Esophagus squamous epithelium (tissue), 5 donors: ENCODE measurements at places on chromosomes 13 and 19. TPM values are rescaled to one million over a fixed set of nuclear protein-coding genes. Genes with fewer than 3 reads are reported as not detected.
A peak's percentile ranks its signal among the peaks of the same experiment; 100 is the strongest.

Gene NEK5
- 0.38 TPM for total RNA-seq

Gene ZNF560
- not detected for total RNA-seq

Gene FFAR1
- total RNA-seq, result not detected

Gene TUBB4A
- not detected for total RNA-seq

Gene ANKLE1
- 0.57 TPM for total RNA-seq

DNA sequence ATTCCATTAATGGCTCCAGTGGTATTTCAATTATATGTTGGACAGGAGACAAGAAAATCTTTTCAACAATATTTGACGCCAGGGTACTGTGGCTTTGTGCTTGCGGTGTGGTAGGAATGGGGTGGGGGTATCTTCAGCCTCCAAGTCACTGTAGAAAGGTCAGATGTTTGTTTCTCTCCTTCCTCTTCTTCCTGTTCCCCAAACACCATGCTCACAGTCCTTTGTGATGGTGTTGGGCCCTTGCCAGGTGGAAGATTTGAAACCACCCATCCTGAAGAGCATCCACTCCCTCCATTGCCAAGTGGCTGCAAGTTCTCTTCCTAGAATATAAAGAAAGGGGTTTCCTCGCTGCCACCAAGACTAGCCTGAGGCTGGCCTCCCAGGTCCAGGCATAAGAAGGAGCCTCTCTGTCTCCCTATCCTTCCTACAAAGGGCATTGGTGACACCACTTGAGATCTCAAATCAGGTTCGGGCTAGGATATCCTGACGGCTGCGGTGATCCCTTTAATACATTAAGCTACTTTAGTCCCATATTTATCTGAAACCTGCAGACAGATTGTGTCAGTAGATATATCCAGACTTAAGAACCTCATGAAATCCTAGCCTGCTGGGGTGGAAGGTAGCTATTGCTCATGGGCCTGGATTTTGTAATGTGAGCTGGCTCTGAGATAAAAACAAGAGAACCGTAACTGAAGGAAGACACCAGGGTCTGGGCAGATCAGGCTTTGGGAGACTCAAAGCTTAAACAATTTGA, 64.3 kb upstream of the SIAH3 start:
- no peaks in the 10 kb centered on the region for H3K36me3 ChIP-seq
- no peaks in the 10 kb centered on the region for H3K4me1 ChIP-seq
- DNase-seq, result no peak
- no peaks in the 10 kb centered on the region for H3K27me3 ChIP-seq

GRCh38 chr19:16594131-16594586, 21.9 kb upstream of the SLC35E1 start:
- H3K27me3 ChIP-seq, result no peaks in the 10 kb centered on the region
- no peak overlapping the region for H3K27ac ChIP-seq
- peaks cover 81% of the 10 kb centered on the region for H3K4me1 ChIP-seq
- no peak overlapping the region for H3K4me3 ChIP-seq
- DNase-seq, result no peak

DNA sequence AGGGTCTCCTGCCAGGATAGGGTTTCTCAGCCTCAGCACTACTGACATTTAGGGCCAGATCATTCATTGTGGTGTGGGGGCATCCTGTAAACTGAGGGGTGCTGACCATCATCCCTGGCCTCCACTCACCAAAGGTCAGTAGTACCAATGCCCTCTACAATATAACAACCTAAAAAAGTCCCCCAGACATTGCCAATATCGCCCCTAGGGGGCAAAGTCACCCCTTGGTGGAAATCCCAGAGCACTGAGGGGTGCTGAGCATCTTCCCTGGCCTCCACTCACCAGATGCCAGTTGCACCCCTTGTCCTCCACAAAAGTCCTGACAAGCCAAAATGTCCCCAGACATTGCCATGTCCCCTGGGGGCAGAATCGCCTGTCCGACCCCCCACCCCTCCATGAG, 21.6 kb downstream of the CPAMD8 start:
- H3K4me3 ChIP-seq, result no peak overlapping the region
- H3K27ac ChIP-seq, result no peak overlapping the region
- no peaks in the 10 kb centered on the region for H3K36me3 ChIP-seq

DNA sequence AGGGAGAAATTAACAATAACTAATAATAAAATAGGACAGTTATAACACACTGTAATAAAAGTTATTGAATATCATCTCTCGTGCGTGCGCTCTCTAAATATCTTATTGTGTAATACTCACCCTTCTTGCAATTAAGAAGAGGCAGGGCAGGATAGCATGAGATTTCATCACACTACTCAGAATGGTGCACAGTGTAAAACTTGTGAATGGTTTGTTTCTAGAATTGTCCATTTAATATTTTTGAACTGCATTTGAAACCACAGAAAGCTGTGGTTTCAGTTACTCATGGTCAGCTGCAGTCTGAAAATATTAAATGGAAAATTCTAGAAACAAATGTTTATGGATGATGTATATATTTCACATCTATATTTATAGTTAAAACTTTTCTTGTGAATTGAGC, 161.1 kb downstream of the DCT start:
- peaks cover 10% of the 10 kb centered on the region for H3K4me1 ChIP-seq
- no peak for DNase-seq
- no peaks in the 10 kb centered on the region for H3K27me3 ChIP-seq
- H3K36me3 ChIP-seq, result no peaks in the 10 kb centered on the region

- no peak overlapping the region for H3K4me3 ChIP-seq
- no peaks in the 10 kb centered on the region for H3K27me3 ChIP-seq
- DNase-seq, result no peak
- no peaks in the 10 kb centered on the region for H3K36me3 ChIP-seq
- H3K4me1 ChIP-seq, result peaks cover 34% of the 10 kb centered on the region
- H3K27ac ChIP-seq, result peak overlapping the region; percentile 70
These were observed 5.2 kb upstream of the DOCK6 start for GRCh38 chr19:11267316-11268085.

GRCh38 chr13:99980824-99981734, 505 bp upstream of the ZIC2 start:
- peak overlapping the region; percentile 58 for H3K4me3 ChIP-seq
- H3K36me3 ChIP-seq, result no peaks in the 10 kb centered on the region
- peaks cover 72% of the 10 kb centered on the region for H3K27me3 ChIP-seq
- peak overlapping the region; percentile 3 for H3K27ac ChIP-seq
- DNase-seq, result no peak

DNA sequence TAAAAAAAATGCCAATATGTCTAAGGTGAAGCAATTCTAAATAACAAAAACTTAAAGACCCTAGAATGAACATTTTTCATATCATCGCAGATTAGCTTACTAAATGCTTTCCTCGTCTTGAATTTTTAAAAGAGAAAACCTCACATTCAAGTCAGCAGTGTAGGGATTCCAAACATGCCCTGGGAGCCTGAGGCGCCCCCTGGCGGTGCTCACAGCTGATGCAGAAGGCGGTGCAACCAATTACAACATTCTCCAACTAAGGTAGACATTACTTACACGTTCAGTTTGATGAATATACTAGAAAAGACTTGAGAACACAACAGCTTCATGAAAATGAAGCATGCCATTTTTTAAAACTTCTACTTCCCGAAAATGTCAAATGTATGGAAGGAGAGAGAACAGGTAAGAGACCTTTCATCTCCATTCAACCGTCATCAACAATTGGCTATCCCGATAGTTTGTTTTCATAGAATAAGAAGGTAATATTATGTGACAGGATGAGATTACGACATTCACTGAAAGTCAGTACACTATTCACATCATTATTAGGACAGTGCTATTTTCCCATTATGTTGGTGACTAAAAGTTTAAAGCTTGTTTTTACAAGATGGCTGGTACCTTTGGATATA, 304.4 kb downstream of the DCLK1 start:
- H3K27me3 ChIP-seq, result no peaks in the 10 kb centered on the region
- DNase-seq, result no peak
- no peaks in the 10 kb centered on the region for H3K36me3 ChIP-seq
- H3K4me3 ChIP-seq, result no peak overlapping the region
- no peak overlapping the region for H3K27ac ChIP-seq

- H3K4me1 ChIP-seq, result no peaks in the 10 kb centered on the region
- no peaks in the 10 kb centered on the region for H3K36me3 ChIP-seq
- H3K4me3 ChIP-seq, result no peak overlapping the region
- DNase-seq, result no peak
- peaks cover 33% of the 10 kb centered on the region for H3K27me3 ChIP-seq
These were observed 136.2 kb downstream of the IER2 start for GRCh38 chr19:13286195-13286985.

DNA sequence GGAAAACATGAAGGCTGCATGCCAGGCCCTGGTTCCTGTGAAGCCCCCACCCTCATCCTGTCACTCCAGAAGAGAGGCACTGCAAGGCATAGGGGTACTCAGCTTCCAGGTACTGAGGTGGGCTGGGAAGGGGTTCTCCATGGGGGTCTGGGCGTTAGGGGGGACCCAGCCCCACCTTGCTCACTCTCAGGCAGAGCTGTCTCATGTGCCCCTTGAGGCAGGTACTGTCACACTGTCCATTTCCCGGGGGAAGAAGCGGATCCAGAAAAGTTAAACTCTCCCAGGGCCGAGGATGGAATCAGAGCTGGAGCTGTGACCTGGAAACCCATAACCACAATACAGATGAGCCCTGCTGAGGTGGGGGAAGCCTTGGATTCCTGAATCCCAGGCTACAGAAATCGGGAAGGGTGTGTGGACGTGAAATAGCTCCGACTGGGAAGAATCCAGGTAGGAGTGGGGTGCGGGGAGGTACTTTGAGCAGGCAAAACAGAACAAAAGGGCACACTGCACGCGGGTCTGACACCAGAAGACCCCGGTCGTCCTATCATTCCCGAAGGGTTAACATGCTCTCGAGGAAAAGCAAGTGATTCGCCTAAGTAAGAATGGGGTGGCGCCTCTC, 540 bp upstream of the USE1 start:
- peak overlapping the region; percentile 60 for H3K4me3 ChIP-seq
- no peak for DNase-seq
- H3K4me1 ChIP-seq, result peaks cover 20% of the 10 kb centered on the region
- H3K27ac ChIP-seq, result peak overlapping the region; percentile 96
- peaks cover 8% of the 10 kb centered on the region for H3K36me3 ChIP-seq

DNA sequence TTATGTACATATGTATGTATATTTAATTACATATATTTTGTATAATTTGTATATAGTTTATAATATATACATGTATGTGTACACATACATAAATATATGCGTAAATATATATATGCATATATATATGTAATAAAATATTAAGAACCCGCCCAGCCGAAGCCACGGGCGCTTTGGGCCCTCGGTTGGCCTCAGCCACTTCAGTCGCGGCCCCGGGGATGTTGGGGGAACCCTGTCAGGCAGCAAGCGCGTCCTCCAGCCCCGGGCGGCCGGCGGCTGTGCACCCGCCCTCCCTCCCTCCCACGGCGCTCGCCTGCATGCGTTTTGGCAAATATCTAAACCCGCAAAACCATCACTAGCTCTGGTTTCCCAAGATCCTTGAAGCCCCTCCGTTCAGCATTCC, 7.9 kb upstream of the ZNF606 start:
- no peak for DNase-seq
- no peak overlapping the region for H3K27ac ChIP-seq
- no peak overlapping the region for H3K4me3 ChIP-seq
- no peaks in the 10 kb centered on the region for H3K4me1 ChIP-seq
- H3K27me3 ChIP-seq, result no peaks in the 10 kb centered on the region

DNA sequence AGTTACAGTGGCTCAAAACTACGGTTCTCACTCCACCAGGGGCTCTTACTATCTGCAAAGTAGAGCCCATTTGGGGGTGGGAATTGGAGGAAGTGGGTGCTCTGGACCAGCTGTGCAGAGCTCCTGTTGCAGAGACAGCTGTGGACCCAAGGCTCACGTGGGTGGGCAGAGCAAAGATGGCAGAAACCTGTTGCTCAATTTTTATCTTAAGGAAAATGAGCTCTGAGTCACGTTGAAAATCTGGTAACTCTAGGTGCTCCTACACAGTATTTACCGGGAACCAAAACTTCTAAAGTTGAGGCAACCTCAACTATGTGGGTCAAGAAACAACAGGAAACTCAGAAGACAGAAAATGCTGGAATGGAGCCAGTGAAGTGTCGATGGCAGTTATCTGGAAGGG, 30.2 kb upstream of the SLC15A1 start:
- H3K36me3 ChIP-seq, result no peaks in the 10 kb centered on the region
- peaks cover 21% of the 10 kb centered on the region for H3K27me3 ChIP-seq
- H3K27ac ChIP-seq, result no peak overlapping the region
- H3K4me1 ChIP-seq, result no peaks in the 10 kb centered on the region

DNA sequence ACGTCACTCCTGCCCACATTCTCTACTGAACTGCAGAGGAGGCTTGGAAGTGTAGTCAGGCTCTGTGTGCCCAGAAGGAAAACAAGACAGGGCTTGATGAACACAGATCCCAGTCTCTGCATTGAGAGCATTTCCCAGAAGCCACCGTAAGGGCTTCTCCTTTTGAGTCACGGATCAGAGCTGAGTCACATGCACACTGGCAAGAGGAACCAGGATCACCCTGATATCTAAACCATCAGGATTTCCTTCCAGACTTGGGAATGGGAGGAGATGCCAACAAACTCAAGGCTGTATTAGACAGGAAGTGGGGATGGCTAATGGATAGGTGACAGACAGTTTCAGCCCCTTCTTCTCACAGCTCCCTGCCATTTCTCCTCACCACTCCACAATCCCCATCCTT, 17.7 kb upstream of the FBXO17 start:
- H3K27me3 ChIP-seq, result no peaks in the 10 kb centered on the region
- H3K27ac ChIP-seq, result peak overlapping the region; percentile 66
- no peak for DNase-seq
- peaks cover 15% of the 10 kb centered on the region for H3K4me1 ChIP-seq
- no peak overlapping the region for H3K4me3 ChIP-seq

DNA sequence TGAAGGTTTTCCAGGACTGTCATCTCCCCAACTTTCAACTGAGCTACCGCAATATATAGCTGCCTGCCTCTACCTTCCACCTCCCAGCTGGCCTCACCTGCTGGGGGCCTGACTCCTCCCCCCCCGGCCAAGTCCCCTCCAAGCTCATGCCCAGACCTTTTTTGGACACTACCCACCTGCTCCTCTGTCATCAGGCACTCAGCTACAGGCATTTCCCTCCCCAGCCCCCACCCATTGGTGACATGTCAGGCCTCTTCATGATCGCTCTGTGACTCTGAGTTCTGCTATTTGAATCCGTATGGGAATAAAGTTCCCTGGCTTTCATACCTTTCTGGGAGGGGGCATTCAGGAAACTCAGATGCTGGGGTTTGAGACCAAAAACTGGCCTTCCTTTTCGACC, 1.8 kb downstream of the PRKACA start:
- H3K27ac ChIP-seq, result peak overlapping the region; percentile 95
- H3K4me1 ChIP-seq, result peaks cover 35% of the 10 kb centered on the region
- peak overlapping the region; percentile 97 for H3K4me3 ChIP-seq
- H3K27me3 ChIP-seq, result no peaks in the 10 kb centered on the region
- no peak for DNase-seq
- H3K36me3 ChIP-seq, result no peaks in the 10 kb centered on the region

GRCh38 chr19:2228157-2229030, 7.7 kb downstream of the PLEKHJ1 start:
- no peaks in the 10 kb centered on the region for H3K27me3 ChIP-seq
- H3K4me1 ChIP-seq, result no peaks in the 10 kb centered on the region

GRCh38 chr13:42334329-42334706, 62.4 kb downstream of the AKAP11 start:
- peaks cover 6% of the 10 kb centered on the region for H3K27me3 ChIP-seq
- no peaks in the 10 kb centered on the region for H3K36me3 ChIP-seq
- H3K4me3 ChIP-seq, result no peak overlapping the region
- DNase-seq, result no peak
